Activated effector memory CD4-positive, alpha-beta T cell treated with Interleukin-2 at 50 U/mL for 16 hours (primary cell): ENCODE measurements at places on chromosomes 4 and X.

DNA sequence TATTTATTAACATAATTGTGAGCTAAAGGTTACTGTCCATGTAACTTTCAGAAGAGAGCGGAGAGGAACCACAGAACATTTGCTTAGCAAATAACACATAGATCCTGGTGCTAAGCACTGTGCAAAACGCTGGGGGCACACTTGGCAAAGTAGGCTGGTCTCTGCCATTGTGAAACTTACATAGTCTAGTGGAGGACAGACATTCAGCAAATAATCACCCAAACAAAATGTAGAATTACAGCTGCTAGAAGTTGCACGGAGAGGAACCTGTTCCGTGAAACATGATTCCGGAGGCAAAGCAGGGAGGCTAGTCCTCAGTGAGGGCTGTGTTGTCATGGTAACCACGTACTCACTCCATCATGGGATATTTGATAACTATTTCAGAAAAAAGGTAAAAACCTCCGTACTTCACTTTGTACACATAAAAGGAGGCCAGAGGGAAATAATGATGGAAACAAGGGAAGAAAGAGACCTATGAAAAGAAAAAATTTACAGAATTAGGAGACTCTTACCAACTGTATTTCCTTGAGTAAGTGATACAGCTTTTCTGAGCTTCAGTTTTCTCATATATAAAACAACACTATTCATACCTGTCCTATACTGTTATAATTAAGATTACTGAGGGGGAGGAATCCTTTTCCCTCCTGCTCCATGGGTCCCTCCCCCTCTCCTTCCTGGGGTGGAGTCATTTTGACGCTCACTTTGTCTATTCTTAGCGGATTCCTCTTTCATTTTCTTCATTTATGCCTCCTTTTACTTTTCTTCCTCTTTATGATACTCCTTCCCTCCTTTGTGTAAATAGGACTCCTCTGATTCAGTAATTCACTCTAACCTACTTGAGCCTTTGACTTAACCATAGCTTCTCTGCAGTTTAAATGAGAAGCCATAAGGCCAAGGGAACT is 825 bp upstream of the RASGEF1B start:
- no peak for DNase-seq

GRCh38 chrX:17595456-17596035 is 141.7 kb upstream of the SCML1 start:
- DNase-seq: no peak

- no peak for DNase-seq
Measured at GRCh38 chrX:15399962-15400391, 15.8 kb upstream of the VEGFD start.

DNA sequence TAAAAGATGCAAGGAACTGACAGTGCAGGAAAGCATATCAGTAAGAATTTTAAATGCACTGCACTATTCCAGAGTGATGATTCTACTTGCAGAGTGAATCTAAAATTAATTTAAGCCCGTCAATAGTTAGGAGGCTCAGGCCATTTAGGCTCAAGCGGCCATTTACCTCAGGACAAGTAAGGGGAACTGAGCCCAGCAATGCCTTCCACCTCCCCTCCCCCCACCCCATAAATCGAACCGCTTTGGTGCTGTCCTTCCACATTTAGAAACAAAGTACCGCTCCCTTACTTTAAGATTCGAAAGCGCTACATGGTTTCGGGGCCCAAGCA is 665 bp downstream of the RBM41 start:
- DNase-seq: no peak

- no peak for DNase-seq
Measured at GRCh38 chr4:101942891-101943290, 152.4 kb downstream of the BANK1 start.

DNA sequence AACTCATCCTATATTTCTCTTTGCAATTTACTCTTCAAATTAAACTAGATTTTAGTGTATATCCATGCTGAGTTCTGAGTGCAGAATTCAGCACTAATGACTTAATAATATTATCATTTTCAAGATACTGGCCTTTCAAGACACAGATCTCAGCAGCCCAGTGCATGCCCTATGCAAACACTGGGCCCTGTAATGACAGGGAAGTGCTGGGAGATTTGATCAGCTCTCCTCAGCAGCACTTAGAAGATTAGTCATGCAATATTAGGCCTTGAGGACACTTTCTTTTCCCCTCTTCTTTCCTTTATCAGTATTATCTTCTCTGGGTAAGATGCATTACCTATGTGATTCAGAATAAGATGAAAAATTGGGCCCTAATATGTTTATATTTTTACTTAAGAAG is 207.1 kb downstream of the PPP3CA start:
- no peak for DNase-seq

DNA sequence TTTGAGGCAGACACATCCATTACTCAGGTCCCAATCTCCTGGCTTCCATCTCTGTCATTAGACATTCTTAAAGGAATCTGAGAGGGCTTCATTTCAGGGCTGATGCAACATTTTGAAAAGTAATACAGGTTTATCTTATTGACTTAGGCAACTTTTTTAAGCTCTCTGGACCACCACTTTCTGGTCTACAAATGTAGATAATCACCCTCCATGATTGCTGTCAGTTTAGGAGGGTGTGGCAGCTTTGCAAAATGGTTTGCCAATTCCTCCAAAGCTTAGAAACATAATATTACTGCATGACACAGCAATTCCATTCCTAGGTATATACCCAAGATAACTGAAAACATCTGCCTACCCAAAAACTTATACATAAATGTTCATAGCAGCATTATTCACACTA is 77.6 kb downstream of the ARHGAP6 start:
- DNase-seq: no peak

DNA sequence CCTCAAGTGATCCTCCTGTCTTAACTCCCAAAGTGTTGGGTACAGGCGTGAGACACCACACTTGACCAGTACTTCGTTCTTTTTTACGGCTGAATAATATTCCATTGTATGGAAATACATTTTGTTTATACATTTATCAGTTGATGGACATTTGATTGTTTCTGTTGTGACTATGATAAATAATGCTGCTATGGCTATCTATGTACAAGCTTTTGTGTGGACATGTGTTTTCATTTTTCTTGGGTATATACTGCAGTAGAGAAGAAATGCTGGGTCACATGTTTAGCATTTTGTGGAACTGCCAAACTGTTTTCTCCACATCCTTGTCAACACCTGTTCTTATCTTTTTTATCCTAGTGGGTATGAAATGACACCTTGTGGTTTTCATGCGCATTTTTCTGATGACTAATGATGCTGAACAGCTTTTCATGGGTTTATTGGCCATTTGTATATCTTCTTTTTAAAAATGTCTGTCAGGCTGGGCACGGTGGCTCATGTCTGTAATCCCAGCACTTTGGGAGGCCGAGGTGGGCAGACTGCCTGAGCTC is 37.3 kb downstream of the SAT1 start:
- DNase-seq: no peak

DNA sequence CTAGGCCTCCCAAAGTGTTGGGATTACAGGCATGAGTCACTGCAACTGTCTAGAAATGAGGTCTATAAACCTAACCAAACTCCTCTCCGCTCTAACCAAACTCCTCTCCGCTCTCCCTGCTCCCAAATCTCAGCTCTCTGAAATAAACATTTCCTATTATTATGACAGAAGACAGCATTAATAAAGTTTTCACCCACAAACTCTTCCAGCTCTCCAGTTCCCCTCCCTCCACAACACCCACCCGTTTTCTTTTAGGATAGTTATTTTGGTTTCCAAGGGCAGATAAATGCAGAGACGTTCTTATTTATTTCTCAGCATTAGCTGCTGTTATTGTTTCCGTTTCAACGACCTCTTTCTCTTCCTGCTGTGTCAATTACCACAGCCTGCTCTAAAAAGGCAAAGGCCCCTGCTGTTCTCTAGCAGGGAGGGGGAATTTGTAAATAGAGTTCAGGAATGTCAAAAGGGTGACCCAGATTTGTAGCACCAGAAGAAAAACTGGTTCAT is 13.3 kb upstream of the SCD5 start:
- no peak for DNase-seq

- no peak for DNase-seq
Measured at GRCh38 chr4:183455431-183456195, 11.2 kb downstream of the CDKN2AIP start.

DNA sequence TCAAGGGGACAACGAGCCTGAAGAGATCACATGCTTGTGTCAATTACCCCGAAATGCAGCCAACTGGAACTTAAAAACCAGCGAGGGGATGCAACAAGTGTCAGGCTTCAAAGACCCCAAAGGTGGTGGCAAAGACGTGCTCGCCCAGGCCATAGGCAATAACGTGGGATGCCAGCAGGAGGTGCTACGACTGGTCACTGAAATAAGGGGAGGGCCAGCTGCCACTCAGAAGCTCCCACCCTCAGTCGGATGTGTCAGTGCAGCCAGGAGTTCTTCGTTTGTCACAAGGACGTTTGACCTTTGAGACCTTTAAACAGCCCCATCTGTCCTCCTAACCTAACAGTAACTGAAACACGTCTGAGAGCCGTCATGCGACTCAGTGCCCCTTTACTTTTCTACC is 556.8 kb upstream of the PCDH10 start:
- no peak for DNase-seq

GRCh38 chr4:48949086-48949485 is 37.0 kb upstream of the CWH43 start:
- DNase-seq: no peak

DNA sequence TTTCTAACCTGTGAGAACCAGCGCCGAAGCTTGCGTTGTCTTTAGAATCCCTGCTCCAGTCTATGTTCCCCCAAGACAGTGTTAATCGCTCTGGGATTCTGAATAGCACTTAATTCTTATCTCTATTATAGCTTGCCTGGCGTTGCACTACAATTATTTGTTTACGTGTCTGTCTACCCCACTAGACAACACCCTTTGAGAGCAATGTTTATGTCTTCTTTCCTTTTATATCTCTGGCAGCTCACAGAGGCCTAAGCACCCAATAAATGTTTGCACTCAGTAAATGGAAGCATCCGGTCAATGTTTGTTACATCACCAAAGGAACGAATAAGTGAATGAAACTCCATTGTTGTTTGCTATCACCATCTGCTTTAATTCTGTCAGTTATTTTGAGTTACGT is 4.8 kb upstream of the NHS start:
- no peak for DNase-seq

DNA sequence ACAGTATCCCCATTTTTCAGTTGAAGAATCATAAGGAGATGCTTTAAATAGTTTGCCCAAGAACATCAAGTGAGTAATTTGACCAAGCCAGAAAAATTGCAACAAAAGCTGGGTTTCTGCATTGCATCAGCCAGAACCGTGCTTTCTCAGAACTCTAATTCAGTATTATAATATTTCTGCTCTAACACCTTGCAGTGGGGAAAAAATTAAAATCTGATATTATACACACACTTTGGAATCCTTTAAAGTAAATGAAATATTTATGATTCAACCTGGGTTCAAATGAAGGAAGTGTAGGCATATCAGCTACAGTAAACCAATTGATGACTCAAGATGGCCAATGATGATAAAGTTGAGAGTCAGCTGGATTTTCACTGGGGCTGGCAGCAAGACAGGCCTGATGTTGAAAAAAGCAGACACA is 387.6 kb upstream of the ZFP42 start:
- no peak for DNase-seq

- DNase-seq: no peak
Measured at GRCh38 chrX:29067351-29067750, 480.1 kb downstream of the IL1RAPL1 start.

DNA sequence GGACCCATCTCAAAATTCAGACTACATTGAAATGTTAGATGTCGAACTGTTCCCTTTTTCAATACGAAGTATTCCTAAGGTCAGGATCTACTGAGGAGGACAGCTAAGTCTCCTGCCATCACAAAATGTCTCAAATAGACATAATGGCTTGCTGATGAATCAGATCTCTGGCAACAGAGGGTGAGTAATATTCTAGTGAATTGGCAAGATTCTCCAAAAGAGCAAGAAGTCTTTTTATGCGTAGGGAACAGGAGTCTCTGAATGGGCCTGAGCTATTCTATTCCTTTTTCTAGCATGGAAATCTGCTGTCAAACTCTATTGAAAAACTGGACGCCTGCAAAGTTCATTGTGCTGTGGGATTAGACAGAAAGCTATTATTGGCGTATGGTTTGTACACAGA is 145.4 kb downstream of the FNIP2 start:
- DNase-seq: no peak

DNA sequence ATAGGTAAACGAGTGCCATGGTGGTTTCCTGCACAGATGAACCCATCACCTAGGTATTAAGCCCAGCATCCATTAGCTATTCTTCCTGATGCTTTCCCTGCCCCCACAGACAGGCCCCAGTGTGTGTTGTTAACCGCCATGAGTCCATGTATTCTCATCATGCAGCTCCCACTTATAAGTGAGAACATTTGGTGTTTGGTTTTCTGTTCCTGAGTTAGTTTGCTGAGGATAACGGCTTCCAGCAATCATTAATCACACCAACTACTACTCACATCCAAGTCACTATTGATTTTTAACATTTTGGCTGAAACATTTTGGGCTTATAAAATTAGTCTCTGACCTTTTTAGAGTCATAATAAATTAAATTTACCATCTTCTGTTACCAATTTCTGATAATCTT is 205.3 kb downstream of the SPOCK3 start:
- no peak for DNase-seq

DNA sequence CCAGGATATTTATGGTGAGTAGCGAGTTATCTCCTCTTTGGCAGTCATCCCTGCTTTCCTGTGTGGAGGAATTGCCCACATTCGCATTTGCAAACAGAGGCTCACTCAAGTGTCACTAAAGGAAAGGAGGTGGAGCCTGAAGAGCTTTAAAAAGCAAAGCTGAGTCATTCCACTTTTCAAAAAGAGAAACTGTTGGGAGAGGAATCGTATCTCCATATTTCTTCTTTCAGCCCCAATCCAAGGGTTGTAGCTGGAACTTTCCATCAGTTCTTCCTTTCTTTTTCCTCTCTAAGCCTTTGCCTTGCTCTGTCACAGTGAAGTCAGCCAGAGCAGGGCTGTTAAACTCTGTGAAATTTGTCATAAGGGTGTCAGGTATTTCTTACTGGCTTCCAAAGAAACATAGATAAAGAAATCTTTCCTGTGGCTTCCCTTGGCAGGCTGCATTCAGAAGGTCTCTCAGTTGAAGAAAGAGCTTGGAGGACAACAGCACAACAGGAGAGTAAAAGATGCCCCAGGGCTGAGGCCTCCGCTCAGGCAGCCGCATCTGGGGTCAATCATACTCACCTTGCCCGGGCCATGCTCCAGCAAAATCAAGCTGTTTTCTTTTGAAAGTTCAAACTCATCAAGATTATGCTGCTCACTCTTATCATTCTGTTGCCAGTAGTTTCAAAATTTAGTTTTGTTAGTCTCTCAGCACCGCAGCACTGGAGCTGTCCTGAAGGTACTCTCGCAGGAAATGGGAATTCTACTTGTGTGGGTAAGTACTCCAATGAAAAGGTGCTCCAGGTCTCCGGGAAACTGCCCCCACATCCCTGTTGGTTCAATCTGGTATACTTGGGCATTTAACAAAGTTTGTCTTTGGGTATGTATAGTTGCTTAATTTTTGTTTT is at the start of gene EGF:
EGF (plus strand) TSS at position 178 of the 890 bp plus-strand sequence; CDS start at position 631, 453 bp downstream.
- no peak for DNase-seq

- no peak for DNase-seq
Measured at GRCh38 chrX:135193740-135194139, 22.5 kb upstream of the CT55 start.
